ENCODE measurements at places on chromosomes 4 and X.

- no peak for DNase-seq
Measured at GRCh38 chrX:46575586-46575985, 2.0 kb downstream of the CHST7 start.

GRCh38 chr4:175850240-175850639 is 38.2 kb upstream of the GPM6A start:
- no peak for DNase-seq

GRCh38 chr4:138967313-138967712 is 48.3 kb upstream of the NOCT start:
- DNase-seq = no peak

GRCh38 chrX:19698122-19698521 is 182.8 kb upstream of the MAP3K15 start:
- no peak for DNase-seq

GRCh38 chr4:151157543-151157942 is 58.1 kb downstream of the RPS3A start:
- no peak for DNase-seq

- no peak for DNase-seq
Measured at GRCh38 chr4:142556570-142557238, 289.4 kb downstream of the INPP4B start.

DNA sequence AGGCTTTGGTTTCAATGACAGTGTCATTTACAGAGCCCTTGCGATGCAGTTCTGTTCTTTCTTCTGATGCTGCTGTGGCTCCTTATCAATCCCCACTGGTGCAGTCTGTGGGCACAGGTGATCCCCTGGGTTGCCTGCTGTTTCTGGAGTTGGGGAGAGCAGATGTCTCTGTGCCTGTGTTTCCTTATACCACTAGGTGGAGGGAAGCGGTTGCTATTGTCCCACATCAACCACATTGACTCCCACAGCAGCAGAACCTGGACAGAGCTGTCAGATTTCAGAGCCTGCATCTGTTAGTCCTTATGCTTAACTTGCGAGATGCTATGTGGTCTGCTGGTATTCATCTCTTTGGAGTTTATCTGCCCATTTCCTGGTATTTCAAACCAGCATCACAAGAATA is 57.7 kb downstream of the NEIL3 start:
- DNase-seq = no peak

DNA sequence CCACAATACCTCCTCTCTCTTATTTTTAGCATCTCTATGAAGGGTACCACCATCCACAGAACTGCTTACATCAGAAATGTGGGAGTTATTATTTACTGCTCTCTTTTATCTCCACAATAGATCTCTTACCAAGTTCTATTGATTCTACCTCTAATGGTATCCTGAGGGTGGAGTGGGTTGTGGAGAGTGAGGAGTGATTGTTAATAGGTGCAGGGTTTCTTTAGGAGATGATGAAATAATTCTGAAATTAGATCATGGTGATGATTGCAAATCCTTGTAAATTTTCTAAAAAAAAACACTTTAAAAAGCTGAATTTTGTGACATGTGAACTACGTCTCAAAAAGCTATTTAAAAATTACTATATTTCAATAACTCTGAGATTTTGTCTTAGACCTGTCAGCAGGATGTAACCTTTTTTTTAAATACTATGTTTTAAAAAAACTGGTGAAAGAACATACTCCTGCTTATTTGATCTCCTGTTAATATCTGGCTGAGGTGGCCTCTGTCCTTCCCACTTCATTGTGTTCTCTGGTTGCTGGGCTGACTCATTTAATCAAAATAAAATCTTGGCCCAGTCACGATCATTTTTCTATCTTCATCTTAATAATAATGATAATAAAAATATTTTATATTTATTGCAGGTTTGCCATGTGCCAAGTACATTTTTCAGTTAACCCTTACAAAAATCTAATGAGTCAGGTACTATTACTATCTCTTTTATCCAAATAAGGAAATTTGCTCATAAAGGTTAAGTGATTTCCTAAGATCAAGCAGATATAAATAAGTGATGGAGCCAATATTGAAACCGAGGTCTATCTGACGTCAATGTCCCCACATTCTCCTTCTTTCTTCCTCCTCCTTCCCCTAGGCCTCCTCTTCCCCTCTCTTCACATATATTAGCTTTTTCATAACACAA is 73.5 kb downstream of the GLUD2 start:
- DNase-seq = no peak

- DNase-seq = no peak
Measured at GRCh38 chr4:7607156-7607910, 172.6 kb upstream of the PSAPL1 start.

GRCh38 chr4:147336252-147336651 is 144.6 kb upstream of the EDNRA start:
- no peak for DNase-seq

DNA sequence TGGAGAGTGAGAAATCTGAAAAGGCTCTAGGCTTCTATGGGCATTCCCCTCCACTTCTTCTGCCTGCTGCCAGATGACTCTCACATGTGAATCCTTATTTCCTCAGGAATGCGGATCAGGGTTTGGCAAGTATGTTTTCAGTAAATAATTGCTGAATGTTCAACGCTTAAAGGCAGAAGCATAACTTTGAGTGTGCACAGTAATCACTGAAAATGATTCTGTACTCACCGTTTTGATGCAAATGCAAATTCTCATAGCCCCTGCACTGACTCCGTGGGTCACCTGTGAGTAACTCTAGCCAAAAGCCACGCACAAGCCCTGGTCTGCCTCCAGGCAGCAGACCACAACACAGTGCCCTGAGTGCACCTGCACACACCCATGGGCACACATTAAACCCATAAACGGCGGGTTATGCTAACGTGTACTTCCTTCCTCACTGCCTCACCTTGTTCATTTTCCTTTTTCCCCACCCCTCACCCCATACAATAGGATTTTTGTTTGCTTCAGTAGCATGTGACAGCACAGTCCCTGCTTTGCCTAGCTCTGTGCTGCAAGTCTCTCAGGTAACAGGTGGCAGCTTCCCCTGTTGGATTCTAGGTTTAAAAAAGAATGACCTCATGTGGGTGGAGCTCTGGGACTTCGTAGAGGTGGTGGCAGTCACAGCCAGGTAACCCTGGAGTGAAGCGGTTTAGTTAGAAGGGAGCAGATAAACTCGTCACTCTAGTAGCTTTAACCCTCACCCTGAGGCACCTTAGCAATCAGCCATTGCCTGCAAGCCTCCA is at the start of gene ARHGEF38:
ARHGEF38 (plus strand) TSS at position 656 of the 782 bp plus-strand sequence. CDS start 146 bp downstream, outside the sequence.
- no peak for DNase-seq

- DNase-seq = no peak
Measured at GRCh38 chr4:48603366-48604003, 113.4 kb downstream of the ZAR1 start.

DNA sequence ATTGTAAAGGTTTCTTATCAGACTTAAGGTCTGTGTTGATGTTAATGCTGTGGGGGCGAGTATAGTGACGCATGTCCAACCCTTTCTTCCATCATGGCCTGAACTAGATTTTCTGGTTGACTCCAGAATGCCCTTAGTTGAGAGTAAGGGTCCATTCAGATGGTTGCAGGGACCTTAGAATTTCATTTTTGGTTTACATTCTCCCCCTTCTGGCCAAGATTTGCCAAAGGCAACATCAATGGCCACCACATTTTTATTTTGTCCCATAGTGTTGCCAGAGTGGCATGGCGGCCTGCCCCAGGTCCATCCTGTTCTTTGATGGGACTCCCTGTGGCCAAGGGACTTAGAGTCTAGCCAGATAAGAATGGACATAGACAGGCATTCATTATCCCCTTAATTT is 368.5 kb downstream of the GPM6A start:
- no peak for DNase-seq

GRCh38 chrX:25858273-25858880 is 279.8 kb upstream of the MAGEB18 start:
- no peak for DNase-seq

DNA sequence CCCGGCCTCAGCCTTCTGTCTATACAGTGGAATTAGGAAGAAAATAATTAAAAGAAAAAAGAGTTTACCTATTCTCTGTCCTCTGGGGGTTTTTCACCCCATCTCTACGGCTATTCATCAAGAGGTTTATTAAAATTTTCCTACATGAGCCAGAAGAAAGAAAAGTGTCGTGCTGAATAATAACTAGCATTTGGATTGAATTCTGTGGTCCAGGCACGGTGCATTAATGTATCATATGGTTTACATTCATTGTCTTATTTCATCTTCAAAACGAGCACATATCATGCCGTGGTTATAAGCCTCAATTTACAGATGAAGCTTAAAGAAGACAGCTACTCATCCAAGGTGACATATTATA is 5.4 kb upstream of the NAA15 start:
- no peak for DNase-seq

DNA sequence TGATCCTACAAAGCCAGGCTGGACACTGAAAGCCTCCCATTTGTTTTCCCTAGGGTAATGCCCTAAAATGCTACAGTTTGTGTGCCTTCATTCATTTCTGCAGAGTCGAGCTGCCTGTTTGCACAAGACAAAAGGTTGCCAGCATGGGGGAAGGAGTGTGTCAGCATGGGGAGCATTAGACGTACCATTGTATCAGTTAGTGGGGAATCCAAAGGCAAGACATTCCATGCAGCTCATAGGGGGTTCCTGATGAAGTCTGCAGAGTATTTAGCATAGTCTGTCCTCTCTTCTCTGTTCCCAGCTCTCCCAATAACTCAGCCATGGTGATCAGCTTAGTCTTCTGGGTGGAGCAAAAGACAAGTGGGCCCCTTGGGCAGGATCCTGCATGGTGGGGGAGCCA is 276.9 kb upstream of the PCDH7 start:
- no peak for DNase-seq

DNA sequence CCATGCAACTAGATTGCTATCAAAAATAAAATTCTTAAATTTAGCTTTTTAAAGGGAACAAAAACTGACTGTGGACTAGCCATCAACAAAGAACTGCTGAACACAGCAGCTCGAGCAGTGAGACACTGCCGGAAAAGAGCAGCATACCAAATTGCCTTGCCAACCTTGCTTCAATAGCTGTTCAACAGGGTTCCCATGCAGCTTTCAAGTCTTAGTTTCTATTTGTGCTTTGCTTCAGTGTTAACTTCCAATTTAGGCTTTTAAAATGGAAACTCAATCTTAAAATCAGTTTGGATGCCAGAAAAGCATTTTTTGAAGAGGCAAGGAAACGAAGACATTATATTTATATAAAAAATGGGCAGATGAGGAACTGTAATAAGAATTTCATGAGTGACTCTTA is 463.4 kb upstream of the MAGEB18 start:
- DNase-seq = no peak

DNA sequence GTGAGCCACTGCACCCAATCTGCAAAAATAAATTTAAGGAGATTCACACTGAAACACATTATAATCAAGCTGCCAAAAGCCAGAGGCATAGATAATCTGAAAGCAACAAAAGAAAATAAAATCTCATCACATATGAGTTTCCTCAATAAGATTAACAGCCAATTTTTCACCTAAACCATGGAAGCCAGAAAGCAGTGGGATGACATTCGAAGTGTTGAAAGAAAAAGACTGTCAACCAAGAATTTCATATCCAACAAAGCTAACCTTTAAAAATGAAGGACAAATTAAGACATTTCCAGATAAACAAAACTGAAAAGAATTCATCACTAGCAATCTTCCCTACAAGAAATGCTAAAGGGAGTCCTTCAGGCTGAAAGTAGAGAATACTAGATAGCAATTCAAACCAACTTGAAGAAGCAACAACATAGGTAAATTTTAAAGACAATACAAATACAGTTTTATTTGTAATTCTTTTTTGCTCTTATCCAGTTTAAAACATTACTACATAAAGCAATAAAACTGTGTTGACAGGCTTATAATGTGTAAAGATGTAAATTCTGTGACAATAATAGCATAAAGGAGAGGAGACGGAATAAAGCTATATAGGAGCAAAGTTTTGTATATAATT is 23.1 kb upstream of the KLHL8 start:
- DNase-seq = no peak

DNA sequence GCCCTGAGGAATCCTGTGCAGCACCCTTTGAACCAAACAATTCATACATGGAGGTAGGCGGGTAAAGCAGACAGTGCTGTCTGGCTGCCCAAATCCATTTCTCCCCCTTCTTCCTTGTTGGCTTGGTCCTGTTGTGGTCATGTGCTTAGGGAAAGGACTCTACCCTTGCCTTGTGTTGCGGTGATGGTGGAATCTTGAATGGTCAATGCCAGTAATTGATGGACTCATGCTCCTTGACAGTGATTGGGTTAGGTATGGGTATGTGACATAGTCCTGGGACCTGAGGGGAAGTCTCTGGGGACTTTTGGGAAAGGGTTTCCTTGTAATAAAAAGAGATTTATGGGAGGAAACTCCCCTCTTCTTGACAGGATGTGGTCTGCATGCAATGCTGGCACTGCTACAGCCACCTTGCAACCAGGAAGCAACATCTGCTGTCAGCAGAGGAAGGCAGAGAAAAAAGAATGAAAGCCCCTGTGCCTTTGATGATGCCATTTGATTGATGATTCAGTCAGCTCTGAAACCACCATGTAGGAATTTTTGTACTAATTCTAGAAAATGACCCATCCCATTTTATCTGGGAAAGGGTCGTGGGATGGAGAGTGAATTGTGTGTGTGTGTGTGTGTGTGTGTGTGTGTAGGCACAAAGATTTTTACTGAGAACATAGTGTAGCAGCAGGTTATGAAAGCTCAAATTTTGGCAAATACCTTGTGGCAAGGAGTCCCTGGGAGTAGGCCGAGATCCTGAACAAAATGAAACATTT is 30.0 kb upstream of the HUWE1 start:
- DNase-seq = no peak

- no peak for DNase-seq
Measured at GRCh38 chr4:45072981-45073380, 346.6 kb upstream of the GNPDA2 start.

DNA sequence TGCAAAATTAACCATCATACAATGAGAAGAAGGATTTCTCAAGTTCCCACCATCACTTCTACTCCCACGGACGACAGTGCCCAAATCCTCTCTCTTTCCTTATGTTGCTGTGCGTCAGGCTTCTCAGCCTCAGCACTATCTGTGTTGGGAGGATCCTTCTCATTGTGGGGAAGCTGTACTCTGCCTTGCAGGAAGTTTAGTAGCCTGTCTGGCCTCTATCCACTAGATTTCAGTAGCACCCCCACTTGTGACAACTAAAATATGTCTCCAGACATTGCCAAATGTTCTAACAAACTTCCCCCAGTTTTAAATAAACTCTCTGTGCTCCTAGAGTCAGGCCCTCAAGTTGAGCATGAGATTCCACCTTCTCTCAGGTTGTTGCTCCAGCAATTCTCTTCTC is 545.9 kb upstream of the ZFP42 start:
- no peak for DNase-seq

All from stimulated activated CD4-positive, alpha-beta T cell treated with anti-CD3 and anti-CD28 coated beads, Interleukin-1b, Interleukin-23, amount 100 ng/mL, for 24 hours (primary cell).